ENCODE measurements at places on chromosomes 1 and 21.

- peaks cover 2% of the 10 kb centered on the region for H3K4me1 ChIP-seq
- H3K36me3 ChIP-seq = peaks cover 24% of the 10 kb centered on the region
- H3K27me3 ChIP-seq = no peaks in the 10 kb centered on the region
- H3K27ac ChIP-seq = no peak overlapping the region
These were observed 53.6 kb downstream of the FBXO42 start for GRCh38 chr1:16298653-16299052.

DNA sequence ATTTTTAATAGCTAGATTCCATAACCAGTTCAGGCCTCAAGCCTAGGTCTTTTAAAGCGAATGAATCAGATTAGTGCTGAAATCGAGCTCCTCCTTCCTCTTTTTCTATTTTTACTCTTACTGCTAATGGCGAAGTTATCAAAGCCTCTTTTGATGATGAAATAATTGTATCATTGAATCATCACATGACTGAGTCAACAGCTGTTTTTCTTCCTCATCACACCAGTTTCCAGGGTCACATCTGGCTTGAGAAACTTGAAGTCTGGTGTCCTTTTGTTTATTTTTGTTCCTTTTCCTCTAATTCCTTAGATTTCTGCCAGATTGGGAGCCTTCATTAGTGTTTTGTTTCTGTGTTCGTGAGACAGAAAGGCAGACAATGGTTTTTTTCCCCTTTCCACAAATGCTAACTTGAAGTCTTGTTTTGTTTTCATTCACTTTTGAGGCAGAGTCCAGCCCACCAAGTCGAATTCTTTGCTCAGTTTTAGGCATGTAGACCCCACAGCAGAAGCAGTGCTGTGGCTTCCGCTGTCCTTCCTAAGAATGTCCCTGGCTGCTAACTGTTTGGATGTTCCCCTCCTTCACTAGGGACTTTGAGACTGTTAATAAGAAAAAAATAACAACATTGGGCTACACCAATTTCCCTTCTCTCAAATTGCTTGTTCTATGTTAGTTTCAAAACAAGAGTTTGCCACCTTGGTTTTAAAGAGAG is 51.9 kb upstream of the FMOD start:
- no peaks in the 10 kb centered on the region for H3K4me1 ChIP-seq
- no peak overlapping the region for H3K27ac ChIP-seq
- peaks cover 15% of the 10 kb centered on the region for H3K27me3 ChIP-seq
- H3K36me3 ChIP-seq = no peaks in the 10 kb centered on the region

DNA sequence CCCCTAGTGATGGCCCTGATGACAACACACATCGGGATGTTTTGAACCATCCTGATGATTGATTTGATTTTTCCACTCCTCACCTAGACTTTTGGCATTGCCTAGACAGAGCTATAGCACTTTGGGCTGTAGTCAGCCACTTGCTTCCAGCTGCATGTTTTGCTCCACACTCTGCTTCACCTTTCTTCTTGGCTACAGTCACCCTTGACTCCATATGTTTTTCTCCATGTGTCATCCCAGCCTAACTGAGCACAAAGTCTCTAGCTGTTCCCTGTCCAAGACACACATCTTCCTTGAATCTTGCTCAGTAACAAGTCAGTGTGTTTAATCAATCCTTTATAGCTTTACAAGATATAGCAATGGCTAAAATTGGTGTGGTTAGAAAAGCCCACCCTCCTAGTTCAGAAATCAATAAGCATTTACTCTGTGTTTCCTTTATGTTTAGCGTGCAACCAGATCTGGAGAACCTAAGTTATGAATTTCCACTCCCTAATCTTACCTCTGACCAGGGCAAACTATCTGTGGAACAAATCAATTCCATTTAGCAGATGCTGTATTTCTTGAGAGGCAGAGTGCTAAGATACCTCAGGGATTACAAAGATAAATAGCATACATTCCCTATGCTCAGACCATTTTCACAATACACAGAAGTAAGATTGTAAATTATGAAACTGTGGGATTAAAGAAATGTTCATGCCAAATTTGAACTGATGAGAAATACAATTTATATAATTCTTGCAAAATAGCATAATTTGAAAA is 98.4 kb upstream of the LYPLAL1 start:
- H3K36me3 ChIP-seq = no peaks in the 10 kb centered on the region
- H3K27me3 ChIP-seq = no peaks in the 10 kb centered on the region
- no peak overlapping the region for H3K4me3 ChIP-seq
- no peak overlapping the region for H3K27ac ChIP-seq
- no peaks in the 10 kb centered on the region for H3K4me1 ChIP-seq

GRCh38 chr1:6889875-6890480 is 104.7 kb downstream of the CAMTA1 start:
- H3K4me1 ChIP-seq = peaks cover 4% of the 10 kb centered on the region
- DNase-seq = peak; percentile 37
- no peak overlapping the region for H3K27ac ChIP-seq
- H3K27me3 ChIP-seq = no peaks in the 10 kb centered on the region
- H3K36me3 ChIP-seq = no peaks in the 10 kb centered on the region

DNA sequence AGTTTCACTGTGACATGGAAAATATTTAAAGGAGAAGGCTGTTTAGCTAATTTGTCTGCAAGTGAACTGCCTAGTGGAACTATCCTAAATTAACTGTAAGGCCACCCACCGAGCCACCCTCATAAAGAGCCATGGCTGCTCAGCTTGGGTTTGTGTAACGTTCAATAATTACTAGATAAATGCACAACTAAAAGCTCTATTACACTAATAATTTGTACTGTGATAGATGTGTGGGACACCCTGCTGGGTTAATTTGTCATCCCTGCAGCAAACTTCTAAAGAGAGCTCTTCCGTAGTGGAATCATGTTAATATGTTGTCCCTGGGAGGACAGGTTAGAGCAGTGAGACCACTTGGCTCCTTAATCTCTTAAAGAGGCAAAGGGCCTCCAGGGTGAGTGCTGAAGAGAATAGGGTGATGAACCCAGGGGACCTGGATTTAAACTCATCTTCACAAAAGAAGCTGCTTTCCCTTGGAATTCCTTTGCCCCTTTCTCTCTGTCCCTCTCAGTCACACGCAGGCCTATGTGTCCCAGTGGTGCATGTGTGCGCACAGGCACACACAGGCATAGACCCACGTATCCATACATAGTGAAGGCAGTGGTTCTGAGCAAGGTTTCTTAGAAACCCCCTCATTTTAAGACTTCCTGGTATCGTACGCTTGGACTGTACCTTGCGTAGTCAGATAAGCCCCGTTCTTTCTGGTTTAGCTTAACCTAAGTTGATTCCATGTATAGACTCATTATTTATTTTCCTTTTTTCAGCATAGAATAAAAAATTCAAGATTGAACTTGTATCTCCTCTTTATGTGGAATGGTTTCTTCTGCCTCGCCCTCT is 310.3 kb downstream of the NFIA start:
- H3K36me3 ChIP-seq = no peaks in the 10 kb centered on the region
- no peak overlapping the region for H3K27ac ChIP-seq
- no peak for DNase-seq
- no peaks in the 10 kb centered on the region for H3K27me3 ChIP-seq
- no peaks in the 10 kb centered on the region for H3K4me1 ChIP-seq

DNA sequence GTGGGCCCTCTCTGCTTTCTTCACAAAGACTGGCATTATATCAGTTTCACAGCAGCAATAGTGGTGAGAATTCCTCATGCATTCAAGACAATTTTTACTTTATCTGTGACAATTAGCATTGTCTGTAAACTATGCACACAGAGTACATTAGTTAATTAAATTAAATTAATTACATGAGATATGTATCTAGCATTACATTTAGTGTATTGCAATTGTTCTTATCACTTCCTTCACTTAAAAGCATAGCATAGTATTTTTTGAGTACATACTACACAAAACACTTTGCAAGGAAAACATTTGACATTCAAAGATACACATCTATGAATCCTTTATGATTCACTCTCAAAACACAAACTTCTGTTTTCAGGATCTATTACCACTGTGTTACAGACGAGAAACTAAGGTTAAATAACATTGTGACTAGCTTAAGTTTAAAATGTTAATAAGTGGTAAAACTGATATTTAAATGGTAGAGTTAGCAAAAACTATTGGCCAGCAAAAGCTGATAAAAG is 1542.6 kb downstream of the PLA2G4A start:
- DNase-seq = no peak
- no peak overlapping the region for H3K27ac ChIP-seq
- H3K27me3 ChIP-seq = no peaks in the 10 kb centered on the region
- H3K4me3 ChIP-seq = no peak overlapping the region

DNA sequence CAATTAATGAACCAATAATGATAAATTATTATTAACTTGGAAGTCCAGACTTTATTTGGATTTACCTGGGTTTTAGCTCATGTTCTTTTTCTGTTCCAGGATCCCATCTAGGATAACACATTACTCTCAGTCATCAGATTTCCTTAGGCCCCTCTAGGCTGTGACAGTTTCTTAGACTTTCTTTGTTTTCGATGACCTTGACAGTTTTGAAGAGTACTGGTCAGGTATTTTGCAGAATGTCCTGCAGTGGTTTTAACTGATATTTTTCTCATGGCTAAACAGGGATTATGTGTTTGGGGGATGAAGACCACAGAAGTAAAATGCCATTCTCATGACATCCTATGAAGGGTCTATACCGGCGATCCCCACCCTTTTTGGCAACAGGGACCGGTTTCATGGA is 144.0 kb downstream of the NAV1 start:
- no peak overlapping the region for H3K4me3 ChIP-seq
- no peaks in the 10 kb centered on the region for H3K36me3 ChIP-seq
- no peaks in the 10 kb centered on the region for H3K4me1 ChIP-seq
- H3K27me3 ChIP-seq = peaks cover 6% of the 10 kb centered on the region
- H3K27ac ChIP-seq = no peak overlapping the region

- no peak for DNase-seq
- H3K27me3 ChIP-seq = no peaks in the 10 kb centered on the region
- no peaks in the 10 kb centered on the region for H3K4me1 ChIP-seq
- no peak overlapping the region for H3K4me3 ChIP-seq
- no peaks in the 10 kb centered on the region for H3K36me3 ChIP-seq
These were observed 144.0 kb upstream of the ADGRL4 start for GRCh38 chr1:79150576-79150975.

- H3K4me1 ChIP-seq = no peaks in the 10 kb centered on the region
- H3K36me3 ChIP-seq = no peaks in the 10 kb centered on the region
- H3K27me3 ChIP-seq = no peaks in the 10 kb centered on the region
- no peak for DNase-seq
- H3K4me3 ChIP-seq = no peak overlapping the region
- no peak overlapping the region for H3K27ac ChIP-seq
These were observed 1634.1 kb downstream of the PLA2G4A start for GRCh38 chr1:188462837-188463236.

GRCh38 chr1:224637515-224637914 is 21.4 kb downstream of the CNIH3 start:
- no peak overlapping the region for H3K27ac ChIP-seq
- no peak overlapping the region for H3K4me3 ChIP-seq
- H3K27me3 ChIP-seq = no peaks in the 10 kb centered on the region
- H3K36me3 ChIP-seq = no peaks in the 10 kb centered on the region
- peaks cover 5% of the 10 kb centered on the region for H3K4me1 ChIP-seq

DNA sequence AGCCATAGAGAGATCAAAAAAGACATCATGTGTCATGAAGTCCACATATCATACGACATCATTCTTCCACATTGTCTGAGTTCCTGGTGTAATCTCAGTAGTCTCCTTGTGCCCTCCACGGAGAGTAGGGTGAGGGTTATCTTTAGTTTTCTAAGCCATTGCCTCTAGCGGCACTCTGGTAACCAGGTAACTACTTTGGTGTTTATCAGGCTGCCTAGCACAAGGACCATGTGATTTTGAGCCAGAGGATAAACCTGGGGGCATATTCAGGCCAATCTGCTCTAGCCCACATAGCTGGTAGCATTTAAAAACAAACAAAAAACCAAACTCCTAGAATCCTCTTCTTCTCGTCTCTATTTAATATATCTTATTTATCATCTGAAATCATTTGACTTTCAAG is 147.4 kb downstream of the GDAP2 start:
- DNase-seq = no peak
- H3K4me3 ChIP-seq = no peak overlapping the region
- peaks cover 5% of the 10 kb centered on the region for H3K4me1 ChIP-seq
- peaks cover 12% of the 10 kb centered on the region for H3K27me3 ChIP-seq
- no peaks in the 10 kb centered on the region for H3K36me3 ChIP-seq

DNA sequence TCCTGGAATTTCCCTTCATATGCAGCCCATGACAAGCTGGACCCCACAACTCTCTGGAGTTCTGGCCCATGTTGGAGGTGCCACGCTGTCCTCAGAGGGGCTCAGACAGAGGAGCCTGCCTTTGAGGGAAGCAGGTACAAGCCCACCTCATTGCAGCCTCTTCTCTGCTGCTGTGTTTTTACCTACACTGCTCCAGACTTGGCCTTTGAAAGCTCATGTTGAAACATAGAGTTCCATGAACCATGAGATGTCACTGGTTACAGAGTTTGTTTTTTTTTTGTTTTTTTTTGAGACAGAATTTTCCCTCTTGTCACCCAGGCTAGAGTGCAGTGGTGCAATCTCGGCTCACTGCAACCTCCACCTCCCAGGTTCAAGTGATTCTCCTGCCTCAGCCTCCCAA is 22.1 kb upstream of the ZBTB21 start:
- no peaks in the 10 kb centered on the region for H3K36me3 ChIP-seq
- no peaks in the 10 kb centered on the region for H3K4me1 ChIP-seq
- DNase-seq = no peak

All from activated naive CD8-positive, alpha-beta T cell treated with anti-CD3 and anti-CD28 coated beads, Interleukin-2, amount 50 U/mL, for 24 hours (primary cell).